ENCODE measurements at places on chromosomes 7 and 10.

DNA sequence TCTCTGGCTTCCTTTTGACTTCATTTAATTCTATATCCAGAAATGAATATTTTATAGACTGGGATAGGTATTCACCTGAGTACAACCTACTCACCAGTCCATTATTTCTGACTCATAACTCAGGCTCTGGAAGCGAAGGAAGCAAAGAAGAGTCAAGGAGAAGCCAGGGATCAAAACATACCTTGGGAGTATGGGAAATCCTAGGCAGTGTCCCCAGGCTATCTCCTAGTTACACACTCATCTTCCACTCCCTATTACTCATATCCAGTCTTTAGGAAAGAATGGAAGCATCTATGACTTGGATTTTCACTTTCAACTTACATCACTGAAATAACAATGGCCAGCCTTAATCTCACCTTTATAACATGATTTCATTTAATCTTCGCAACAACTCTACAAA lies 40.9 kb upstream of the ELAPOR2 start:
- no peak for DNase-seq

DNA sequence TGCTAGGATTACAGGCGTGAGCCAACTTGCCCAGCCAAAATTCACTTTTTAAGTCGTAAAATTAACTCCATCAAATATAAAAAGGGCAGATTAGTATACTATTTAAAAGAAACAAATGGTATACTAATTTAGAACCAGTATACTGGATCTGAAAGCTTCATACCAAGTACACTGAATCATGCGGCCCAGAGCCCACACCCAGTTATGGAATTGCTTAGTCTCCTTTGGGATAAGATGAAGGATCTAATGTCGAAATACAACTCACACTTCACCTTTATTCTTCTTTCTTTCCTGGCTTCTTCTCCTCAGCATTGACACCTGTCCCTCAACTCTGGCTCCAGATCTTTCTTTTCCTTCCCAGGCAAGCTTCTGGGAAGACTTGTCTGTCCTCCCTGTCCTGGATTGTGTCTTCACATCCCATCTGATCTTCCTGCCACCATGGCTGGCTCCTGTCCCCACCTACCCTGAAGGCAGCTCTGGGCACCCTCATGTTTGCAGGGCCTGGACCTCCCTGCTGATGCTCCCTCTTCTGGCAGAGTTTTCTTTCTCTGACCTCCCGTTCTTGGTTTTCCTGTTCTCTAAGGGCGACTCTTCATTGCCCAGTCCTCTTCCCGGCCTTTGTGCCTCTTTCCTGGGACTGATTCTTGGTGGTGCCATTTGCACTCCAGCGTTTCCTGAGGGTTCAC lies 57.8 kb upstream of the CTBP2 start:
- DNase-seq = no peak

GRCh38 chr7:21141476-21141875 lies 286.4 kb upstream of the SP4 start:
- DNase-seq = no peak

DNA sequence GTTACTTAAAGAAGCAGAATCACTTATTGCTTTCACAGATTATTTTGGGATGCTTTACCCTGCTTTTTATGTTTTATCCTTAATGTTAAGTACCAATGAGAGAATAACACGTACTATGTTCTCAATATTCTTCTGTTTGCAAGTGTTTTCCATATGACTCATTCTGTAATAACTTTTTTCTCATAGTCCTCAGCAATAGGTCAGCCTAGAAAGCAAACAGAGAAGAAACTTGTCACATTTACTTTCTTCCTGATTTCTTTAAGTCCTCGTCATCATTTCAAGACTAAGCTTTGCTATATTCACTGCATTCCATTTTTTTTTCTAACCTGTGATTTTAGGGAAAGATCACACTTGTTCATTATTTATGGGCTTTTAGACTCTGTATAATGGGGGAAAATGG lies 6.8 kb upstream of the AGR2 start:
- no peak for DNase-seq

GRCh38 chr10:28676326-28676967 lies 874 bp upstream of the BAMBI start:
- DNase-seq = no peak

- no peak for DNase-seq
These were observed 250.6 kb upstream of the KLF6 start for GRCh38 chr10:4035599-4035945.

- no peak for DNase-seq
These were observed 74.4 kb upstream of the RSU1 start for GRCh38 chr10:16891375-16892313.
